PC-3 (cell line): ENCODE measurements at places on chromosomes 6 and 20.

DNA sequence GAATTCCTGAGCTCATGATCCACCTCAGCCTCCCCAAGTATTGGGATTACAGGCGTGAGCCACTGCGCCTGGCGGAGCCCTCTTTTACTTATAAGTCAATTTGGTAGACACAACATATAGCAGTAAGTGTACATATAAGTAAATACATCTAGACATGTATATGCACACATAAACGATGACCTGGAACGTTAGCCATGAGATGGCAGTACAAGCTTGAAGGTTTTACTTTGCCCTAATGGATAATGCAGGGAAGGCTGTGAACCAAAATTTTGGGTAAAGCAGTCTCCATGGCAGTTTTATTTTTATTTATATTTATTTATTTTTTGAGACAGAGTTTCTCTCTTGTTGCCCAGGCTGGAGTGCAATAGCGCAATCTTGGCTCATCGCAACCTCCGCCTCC, 2.4 kb upstream of the GNMT start:
- no peak for DNase-seq

- no peak for DNase-seq
These were observed 360.0 kb downstream of the NKAIN2 start for GRCh38 chr6:124163676-124164075.

- DNase-seq = no peak
These were observed 26.6 kb downstream of the FOXC1 start for GRCh38 chr6:1636272-1636825.

- no peak for DNase-seq
These were observed 11.6 kb downstream of the SRSF3 start for GRCh38 chr6:36605560-36606391.

DNA sequence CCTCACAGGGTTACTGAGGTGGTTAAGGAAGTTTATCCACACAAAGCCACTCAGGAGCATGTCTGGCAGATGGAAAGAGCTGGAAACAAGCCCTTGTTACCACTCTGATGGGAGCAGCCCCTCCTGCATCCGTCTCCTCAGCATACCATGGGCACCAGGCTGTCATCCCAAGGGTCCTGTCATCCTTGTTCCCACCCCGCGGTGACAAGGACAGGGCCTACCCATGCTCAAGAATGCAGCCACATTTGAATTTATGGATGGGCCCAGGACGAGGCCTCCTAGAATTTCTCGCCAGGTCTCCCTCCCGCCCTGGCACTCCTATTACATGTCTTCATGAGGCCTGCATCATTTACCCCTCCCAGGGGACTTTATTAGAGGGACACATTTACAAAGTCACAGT, 60.0 kb downstream of the NPEPL1 start:
- DNase-seq = no peak

DNA sequence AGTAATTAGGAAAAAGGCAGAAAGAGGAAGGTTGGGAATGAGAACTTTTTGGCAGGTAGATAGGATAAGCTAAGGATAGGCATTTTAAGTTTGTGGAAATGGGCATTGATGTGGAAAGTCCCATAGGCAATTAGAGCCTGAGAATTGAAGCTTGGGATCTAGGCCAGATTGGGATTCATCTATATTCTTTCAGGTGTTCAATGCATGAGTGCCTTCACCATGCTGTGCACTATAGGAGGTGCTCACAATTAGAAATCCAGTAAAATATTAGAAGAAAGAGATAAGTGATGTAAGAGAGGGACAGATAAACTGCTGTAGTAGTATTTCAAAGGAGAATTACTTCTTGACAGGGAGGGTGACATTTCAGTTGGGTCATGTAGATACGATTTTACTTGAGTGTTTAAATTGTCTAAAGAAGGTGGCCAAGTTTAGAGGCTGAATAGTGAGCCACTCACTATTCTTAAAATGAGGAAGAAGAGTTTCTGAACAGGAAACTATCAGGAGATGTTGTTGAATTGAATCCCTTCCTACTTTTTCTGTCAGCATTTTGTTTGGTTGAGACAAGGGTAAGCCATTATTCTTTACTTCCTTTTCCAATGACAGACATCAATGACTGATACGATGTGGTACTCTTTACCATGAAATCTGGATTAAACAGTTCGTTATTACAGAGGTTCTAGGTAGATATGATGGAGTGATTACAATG, 31.0 kb upstream of the CTAGE9 start:
- no peak for DNase-seq

- no peak for DNase-seq
These were observed 394.5 kb upstream of the SLC35B3 start for GRCh38 chr6:8829796-8830195.

DNA sequence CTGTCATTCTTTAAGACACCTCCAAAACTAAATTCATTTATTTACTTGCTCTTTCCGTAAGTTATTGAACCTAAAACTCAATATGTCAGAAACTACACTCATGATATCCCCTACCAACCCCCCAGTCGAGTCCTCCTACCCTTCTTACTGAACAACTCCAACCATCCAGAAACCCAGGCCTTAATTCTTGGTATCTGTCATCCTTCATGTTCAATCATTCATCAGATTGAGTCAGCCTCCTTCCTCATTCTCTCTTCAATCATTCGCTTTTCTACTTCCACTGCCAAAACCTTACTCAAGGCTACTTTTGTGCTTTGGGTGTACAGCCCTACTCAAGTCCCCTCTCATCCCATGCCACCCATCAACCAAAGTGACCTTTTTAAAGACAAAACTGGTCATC, 95.7 kb downstream of the SMLR1 start:
- no peak for DNase-seq

DNA sequence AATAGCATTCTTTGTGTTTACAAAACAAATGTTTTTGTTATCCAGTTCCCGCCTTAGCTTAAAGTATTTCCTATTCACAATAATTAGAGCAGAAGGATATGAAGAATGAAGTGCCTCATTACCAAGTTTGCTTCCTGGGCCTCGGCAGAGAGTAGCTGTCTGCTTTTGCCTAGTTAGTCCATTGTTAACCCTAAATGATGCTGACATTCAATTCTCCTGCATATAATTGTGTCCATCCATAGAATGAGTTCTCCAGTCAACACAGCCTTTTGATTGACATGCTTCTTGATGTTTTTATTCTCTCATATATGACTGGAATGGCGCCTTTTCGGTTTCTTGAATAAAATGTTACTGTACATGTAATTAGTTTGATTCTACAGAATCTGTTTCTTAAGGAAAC, 100.9 kb downstream of the MYB start:
- DNase-seq = no peak

- DNase-seq = no peak
These were observed 317.4 kb downstream of the SAMD5 start for GRCh38 chr6:147825848-147826247.

GRCh38 chr6:44590471-44590870, 203.0 kb downstream of the CDC5L start:
- DNase-seq = no peak

- peak; percentile 98 for DNase-seq
These were observed 21.0 kb downstream of the JPH2 start for GRCh38 chr20:44166008-44166407.

DNA sequence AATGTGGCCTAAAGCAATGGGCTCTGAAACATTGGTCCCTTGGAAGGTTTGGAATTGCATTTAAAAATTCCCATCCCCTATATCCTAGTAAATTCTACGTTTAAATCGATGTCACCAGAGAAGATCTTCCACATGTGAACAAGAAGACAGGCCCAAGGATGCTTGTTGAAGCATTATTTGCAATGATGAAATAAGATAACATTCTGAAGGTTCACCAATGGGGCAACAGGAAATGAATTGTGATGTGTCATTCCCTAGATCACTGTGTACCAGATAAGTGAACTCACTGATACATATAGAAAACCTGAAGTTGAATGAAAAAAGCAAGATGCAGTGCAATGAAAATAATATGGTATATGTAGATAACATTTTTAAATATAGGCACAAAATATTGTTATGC, 464.3 kb upstream of the BTBD3 start:
- peak; percentile 71 for DNase-seq

DNA sequence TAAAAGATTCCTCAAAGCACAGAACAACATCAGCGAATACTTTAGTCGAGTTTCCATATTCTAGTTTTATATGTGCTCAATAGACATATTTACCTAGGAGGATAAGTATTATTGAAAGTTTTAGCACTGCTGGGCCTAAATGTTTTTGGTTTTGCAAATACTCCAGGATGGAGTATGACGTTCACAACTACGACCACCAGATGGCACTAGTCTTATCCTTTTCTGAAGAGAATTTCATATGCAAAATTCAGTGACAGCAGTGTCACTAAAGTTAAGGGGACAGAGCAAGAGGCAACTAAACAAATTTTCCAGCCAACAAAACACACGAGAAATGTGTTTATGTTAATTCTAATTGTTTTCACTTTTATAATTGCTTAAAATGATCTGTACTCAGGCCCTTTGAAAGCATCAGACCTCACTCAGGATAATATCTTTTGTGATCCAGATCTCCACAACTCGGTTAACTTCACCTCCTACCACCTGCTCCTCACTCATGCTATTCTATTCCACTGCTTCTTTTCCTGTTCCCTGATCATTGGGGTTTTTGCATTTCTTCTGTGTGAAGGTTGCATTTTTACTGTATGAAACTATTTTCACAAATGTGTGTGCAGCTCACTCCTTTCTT, 220.8 kb downstream of the TRDN start:
- DNase-seq = peak; percentile 59

GRCh38 chr20:20327746-20328145, 40.2 kb upstream of the INSM1 start:
- DNase-seq = peak; percentile 39

- no peak for DNase-seq
These were observed 128.5 kb downstream of the FLRT3 start for GRCh38 chr20:14208956-14209355.

- peak; percentile 65 for DNase-seq
These were observed 6.1 kb upstream of the PKIG start for GRCh38 chr20:44576297-44576696.
